ENCODE measurements at places on chromosomes 2 and 18. TPM values are rescaled to one million over a fixed set of nuclear protein-coding genes. Genes with fewer than 3 reads are reported as not detected.

SCYGR5 gene
- not detected for total RNA-seq

FSIP2 gene
- 1.6 TPM for total RNA-seq

CDK15 gene
- 3.1 TPM for total RNA-seq

TET3 gene
- total RNA-seq = 19.3 TPM
